Natural killer cell treated with Interleukin-12 subunit alpha and Interleukin-12 subunit beta and Interleukin-15 and Interleukin-18, amount 100 ng/mL, for 72 hours (primary cell): ENCODE measurements at places on chromosomes 6 and 20. TPM values are rescaled to one million over a fixed set of nuclear protein-coding genes. Genes with fewer than 3 reads are reported as not detected.

Gene AKAP12
- total RNA-seq = 4.7 TPM

Gene HAO1
- total RNA-seq = not detected

Gene OR2H2
- total RNA-seq = not detected

Gene CFAP61
- not detected for total RNA-seq

Gene MOCS1
- 2.1 TPM for total RNA-seq

Gene RAD21L1
- total RNA-seq = not detected

Gene PRDM1
- 174 TPM for total RNA-seq

Gene RIPOR2
- total RNA-seq = 88.4 TPM

Gene DEFB127
- total RNA-seq = not detected

Gene SDCBP2
- total RNA-seq = 1.5 TPM

Gene SLC17A3
- total RNA-seq = not detected

Gene BPIFA1
- not detected for total RNA-seq

Gene PNLDC1
- 1.1 TPM for total RNA-seq

Gene LPIN3
- not detected for total RNA-seq

Gene GPLD1
- total RNA-seq = 0.45 TPM

Gene HLA-DOA
- 0.86 TPM for total RNA-seq

Gene OPRM1
- total RNA-seq = not detected

Gene TMEM151B
- not detected for total RNA-seq

Gene HLA-DQB2
- 7.4 TPM for total RNA-seq

Gene TNF
- total RNA-seq = 320 TPM

Gene CLVS2
- not detected for total RNA-seq

Gene TMC2
- not detected for total RNA-seq

Gene PYGB
- total RNA-seq = 35.9 TPM

Gene SLC26A8
- total RNA-seq = 0.33 TPM

Gene E2F1
- 45.4 TPM for total RNA-seq

Gene F13A1
- total RNA-seq = not detected

Gene PLCG1
- 114 TPM for total RNA-seq

Gene SLC25A27
- total RNA-seq = not detected

Gene TSHZ2
- total RNA-seq = 1.1 TPM

Gene MRPL18
- total RNA-seq = 82.4 TPM

Gene TGM3
- not detected for total RNA-seq

Gene HSPA1L
- 1.7 TPM for total RNA-seq

Gene TAAR2
- total RNA-seq = not detected

Gene TTLL9
- not detected for total RNA-seq

Gene RGL2
- 51.4 TPM for total RNA-seq

Gene C6orf52
- 4.0 TPM for total RNA-seq

Gene PACSIN1
- total RNA-seq = not detected

Gene POM121L2
- total RNA-seq = not detected

Gene LST1
- 15.5 TPM for total RNA-seq

Gene SNTA1
- total RNA-seq = 1.1 TPM

Gene EDN1
- total RNA-seq = not detected

Gene IL17A
- total RNA-seq = 0.22 TPM

Gene CYP21A2
- 1.3 TPM for total RNA-seq

Gene FILIP1
- not detected for total RNA-seq

Gene OPN5
- total RNA-seq = not detected

Gene CCN2
- total RNA-seq = not detected
